ENCODE measurements at places on chromosomes 2 and 18.

DNA sequence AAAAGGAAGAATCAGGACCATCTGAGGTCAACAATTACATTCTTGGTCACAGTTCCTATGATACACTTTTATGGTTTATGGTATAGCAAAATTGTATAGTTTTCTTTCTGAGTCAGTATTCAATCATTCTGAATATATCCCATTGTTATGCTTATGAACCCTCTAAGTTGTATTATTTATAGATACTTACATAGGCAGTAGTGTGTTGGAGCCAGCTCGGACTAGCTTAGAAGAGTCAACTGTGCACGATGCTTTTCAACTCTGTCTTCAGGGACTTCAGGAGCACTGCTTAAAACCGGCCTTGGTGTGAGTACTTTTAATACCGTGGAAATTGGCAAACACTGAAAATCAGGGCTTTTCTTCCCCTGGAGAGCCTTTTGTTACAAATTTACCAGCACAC is 215.7 kb downstream of the IKZF2 start:
- DNase-seq, result no peak

- DNase-seq, result no peak
Observed at GRCh38 chr2:128446049-128446873, 127.6 kb upstream of the HS6ST1 start.

DNA sequence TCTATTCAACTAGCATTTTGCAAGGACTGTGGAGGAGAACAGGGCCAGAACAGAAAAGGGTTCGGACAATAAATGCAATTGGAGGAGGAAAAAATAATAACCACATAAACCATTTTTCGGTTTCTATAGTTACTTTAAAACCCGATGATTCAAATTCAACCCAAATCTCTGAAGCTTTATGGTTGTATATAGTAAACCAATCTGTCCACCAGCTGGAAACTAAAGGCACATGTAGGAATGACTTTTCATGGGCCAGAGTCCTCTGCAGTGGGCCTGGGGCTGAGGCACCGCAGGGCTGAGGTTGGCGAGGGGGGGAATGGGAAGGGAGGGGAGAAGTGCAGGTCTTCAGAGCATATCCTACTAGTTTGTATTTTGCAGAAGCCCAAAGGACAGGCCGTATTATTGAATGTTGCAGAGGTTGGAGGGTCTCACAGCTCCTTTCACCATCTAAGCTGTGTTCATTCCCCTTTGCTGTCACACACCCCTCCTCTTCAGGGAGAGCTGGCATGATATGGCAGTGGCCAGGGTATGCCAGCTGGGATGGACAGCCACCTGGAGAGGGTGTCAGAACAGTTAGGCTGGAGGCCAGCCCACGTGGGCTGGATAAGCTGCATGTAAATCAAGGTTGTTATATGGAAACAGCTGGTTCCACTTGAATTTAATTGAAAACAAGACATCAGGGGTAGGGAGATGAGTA is 267.1 kb downstream of the PRKCE start:
- DNase-seq, result no peak

DNA sequence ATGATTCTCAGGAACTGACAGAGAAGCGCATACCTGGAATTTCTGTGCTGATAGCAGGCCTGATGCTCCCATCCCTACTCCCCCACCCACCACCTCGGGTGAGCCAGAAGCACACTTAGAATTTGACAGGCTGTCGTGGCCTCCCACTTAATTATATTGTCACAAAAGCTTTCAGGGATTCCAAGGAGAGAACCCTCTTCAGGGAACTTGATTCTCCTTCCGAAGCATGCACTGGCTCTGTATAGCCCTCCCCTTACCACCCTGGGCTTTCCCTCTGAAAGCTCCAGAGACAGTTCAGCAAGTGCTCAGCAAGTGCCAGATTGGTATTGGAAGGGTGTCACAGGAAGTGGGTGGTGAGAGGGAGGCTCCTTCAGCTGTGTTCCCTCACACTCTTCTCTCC is 252.5 kb upstream of the SIX2 start:
- no peak for DNase-seq

GRCh38 chr18:48673853-48674721 is 135.3 kb downstream of the CTIF start:
- DNase-seq, result no peak

DNA sequence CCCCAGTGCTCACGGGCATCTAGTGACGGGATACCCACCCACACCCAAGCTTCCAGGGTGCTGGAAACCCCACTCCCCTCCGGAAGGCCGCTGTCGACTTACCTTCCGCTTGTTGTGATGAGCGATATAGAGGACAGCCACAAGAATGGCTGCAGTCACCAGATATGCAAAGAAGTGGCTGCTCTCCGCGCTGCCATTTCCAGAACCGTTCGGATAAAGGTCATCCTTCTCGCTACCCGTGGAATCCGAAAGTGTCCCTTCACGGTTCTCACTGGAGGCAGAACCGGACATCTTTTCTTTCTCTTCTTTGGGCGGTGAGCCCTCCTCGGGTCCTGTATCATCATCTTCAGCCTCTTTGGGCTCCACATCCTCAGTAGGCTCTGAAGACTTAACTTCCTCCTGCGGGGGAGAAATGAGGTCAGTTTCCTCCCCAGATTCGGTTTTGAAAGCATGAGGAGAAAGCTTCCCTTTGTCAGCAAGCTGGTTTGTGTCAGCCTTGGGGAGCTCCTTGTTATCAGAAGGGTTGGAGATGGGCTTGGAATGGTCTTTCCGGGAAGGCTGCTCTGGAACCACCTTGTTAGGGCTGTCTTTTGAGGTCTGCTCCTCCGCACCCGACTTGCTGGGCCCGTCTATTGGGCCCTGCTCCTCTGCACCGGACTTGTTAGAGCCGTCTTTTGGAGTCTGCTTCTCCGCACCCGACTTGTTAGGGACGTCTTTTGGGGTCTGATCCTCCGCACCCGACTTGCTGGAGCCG is 1.2 kb downstream of the TGOLN2 start:
- DNase-seq, result no peak

DNA sequence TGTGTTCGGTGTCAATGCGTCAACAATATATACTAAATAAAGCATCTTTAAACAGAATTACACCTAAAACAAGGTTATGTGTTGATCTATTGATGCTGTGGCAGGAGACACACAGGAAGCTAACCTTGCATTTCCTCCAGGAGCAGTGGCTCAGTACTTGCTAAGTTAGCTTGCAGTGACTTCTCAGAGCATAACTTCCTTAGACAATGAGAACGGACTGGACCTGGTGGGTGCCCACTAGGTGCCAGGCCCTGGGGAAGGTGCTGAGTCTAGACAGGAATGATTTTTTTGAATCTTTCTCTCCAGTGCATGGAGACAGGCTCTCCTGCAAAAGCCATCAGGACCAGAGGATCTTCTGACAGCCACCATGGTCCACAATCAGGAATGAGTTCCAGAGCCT is 73.8 kb upstream of the MGAT4A start:
- DNase-seq, result no peak

- DNase-seq, result no peak
Observed at GRCh38 chr2:159585622-159586021, 30.7 kb downstream of the BAZ2B start.

DNA sequence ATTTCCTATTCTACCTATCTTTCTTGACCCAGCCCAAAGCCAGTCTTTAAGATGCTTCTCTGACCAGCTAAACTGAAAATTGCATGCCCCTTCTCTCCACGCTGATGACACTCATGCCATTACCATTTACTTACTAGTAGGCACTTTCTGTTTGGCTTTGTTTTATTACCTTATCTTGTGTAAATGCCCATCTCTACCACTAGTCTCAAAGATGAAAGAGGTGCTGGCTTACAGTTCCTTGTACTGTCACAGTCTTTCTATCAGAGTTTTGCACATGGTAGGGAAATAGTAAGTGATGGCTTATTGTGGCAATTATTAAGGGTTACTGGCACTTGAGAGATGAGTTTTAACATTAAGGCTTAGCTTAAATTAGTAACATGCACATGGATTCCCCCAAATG is 352.1 kb downstream of the RBM43 start:
- no peak for DNase-seq

- DNase-seq, result no peak
Observed at GRCh38 chr18:62812242-62812641, 96.9 kb downstream of the PHLPP1 start.

- no peak for DNase-seq
Observed at GRCh38 chr18:43571078-43571689, 293.9 kb upstream of the SYT4 start.

DNA sequence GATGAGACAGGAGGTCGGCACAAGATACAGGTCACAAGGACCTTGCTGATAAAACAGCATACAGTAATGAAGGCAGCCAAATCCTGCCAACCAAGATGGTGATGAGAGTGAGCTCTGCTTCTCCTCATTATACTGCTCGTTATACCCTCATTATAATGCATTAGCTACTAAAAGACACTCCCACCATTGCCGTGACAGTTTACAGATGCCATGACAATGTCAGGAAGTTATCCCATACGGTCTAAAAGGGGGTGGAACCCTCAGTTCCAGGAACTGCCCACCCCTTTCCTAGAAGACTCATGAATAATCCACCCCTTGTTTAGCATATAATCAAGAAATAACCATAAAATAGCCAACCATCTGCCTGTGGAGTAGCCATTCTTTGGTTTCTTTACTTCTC is 224.2 kb downstream of the RBM43 start:
- DNase-seq, result no peak

GRCh38 chr2:169087757-169088379 is 18.5 kb downstream of the DHRS9 start:
- DNase-seq, result no peak

DNA sequence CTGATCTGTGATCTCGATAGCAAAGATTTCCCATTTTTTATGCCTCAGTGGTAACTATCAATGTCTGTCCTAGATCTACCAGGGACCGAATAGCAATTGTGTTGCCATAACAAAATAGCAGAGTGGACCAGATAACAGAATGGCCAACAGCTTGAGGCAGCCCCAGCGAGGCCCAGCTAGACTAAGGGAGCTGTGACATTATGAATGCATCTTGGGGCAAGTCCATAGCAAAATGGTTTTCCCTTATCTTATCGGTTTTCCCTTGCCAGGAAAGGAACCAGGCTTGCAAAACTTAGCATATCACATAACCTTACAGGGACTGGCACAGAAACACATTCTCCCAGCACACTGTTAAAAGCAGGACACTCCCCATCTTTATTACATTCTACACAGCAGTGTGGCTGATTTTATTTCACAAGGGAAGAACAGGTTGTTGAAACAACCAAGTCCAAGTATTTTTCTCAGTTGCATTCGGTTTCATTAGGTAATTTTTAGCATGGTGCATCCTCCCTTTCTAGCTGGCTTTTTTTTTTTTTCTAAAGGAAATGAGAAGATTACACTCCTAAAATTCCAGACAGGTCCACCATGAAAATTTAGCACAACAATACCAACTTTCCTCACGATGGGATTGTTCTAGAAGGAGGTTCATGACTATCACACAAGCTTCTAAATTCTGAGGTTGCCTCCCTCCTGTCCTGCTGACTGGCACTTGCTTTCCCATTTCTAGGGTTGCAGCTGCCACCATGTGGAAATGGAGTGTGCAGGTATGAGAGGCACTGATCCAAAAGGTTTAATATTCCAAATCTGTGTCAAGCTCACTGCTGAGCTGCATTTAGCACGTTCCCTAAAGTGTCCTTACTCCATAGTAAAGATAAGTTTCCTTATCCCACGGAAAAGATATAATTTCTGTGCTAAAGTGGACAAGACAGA is 97.0 kb upstream of the SLC35G4 start:
- no peak for DNase-seq

DNA sequence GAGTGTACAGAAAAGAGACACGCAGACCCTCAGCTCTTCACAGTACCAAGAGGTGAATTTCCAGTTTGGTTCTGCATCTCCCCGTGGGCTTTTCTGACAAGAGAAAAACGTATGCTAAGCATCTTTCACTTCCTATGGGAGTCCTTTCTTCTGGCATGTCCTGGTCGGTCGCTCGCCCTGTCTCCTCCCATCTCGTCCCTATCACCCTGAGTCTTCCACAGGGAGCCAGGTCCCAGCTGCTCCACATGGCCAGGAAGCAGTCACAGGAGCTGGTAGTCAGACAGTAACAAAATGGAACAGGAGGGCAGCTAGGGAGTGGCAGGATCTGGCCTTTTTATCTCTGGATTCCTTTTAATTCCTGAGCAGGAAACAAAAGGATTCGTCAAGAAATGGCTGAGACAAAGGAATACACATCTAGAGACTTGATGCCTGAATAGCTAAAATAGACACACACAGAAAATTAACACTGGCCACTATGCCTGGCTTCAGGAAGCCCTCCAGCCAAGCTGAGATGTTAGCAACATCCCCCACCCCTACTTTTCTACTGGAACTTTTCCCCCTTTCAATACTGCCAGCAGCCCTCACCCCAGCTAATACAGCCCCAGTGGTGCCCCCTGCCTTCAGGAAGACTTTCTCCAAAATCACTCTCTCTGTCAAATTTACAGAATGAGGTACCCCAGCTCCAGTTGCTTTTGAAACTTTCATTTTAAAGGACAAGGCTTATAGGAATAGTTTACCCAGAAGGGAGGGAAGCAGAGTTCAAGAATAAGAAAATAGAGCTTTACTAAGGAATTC is 136.1 kb downstream of the DNER start:
- DNase-seq, result no peak

- DNase-seq, result no peak
Observed at GRCh38 chr2:225824748-225825449, 425.4 kb downstream of the NYAP2 start.
